A549 treated with CpdA at 1 μM for 4 hours (cell line): ENCODE measurements at places on chromosomes 1 and 21. TPM values are rescaled to one million over a fixed set of nuclear protein-coding genes. Genes with fewer than 3 reads are reported as not detected.

The PYHIN1 gene
- total RNA-seq: not detected in 5 replicates

The BCAN gene
- 0.08 to 0.12 TPM in 2 of 5 replicates, not detected in the others for total RNA-seq

The WNT4 gene
- 0.09 to 0.41 TPM (median 0.22 TPM) in 5 replicates for total RNA-seq

The ASPM gene
- total RNA-seq: 19.9 to 24.4 TPM (median 24.1 TPM) in 5 replicates

The LRRC39 gene
- total RNA-seq: 0.09 to 0.15 TPM in 2 of 5 replicates, not detected in the others

The TEX38 gene
- total RNA-seq: not detected in 5 replicates

The NHLH1 gene
- total RNA-seq: 0.10 to 0.78 TPM (median 0.48 TPM) in 5 replicates

The MYCL gene
- total RNA-seq: 0.99 to 1.4 TPM (median 1.3 TPM) in 5 replicates

The PDPN gene
- not detected in 5 replicates for total RNA-seq

The AVPR1B gene
- not detected in 5 replicates for total RNA-seq

The TRIM17 gene
- not detected in 5 replicates for total RNA-seq
